ENCODE measurements at places on chromosomes 4 and X.
A peak's percentile ranks its signal among the peaks of the same experiment; 100 is the strongest.

GRCh38 chrX:43581888-43582539 lies 74.1 kb upstream of the MAOA start:
- no peak for DNase-seq

DNA sequence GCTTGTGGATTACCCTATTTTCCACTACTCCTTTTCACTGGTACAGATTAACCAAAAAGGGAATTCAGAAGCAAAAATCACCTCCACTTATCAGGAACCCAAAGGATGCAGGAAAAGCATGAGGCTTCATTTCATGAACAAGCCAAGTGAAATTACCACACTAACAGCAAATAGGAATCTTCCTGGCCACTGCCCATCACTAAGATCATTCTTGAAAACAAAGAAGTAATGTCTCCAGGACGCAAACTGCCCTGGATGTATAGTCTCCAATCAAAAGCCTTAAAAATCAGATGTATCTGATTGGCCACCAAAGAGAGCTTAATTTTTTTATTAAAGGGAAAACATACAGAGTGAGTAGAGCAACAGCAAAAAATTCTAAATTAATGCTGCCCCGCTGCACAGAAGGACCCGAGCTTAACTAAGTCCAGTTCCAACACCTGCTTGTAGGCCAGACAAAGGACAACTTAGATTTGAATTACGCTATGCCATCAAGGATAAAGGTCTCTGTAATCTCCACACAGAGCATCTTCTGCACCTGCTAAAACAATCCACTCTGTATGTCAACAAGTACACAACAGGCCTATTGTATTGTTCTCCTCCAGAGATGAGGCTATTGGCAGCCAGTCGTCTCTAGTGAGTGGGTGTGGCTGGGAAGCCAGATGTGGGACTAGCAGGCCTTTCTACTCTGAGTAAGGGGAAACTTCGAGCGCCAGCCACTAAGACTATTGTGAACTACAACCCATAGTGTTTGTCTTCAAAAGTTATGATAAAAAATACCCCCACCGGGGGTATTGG lies 12.4 kb downstream of the ZDHHC9 start:
- DNase-seq, result no peak

DNA sequence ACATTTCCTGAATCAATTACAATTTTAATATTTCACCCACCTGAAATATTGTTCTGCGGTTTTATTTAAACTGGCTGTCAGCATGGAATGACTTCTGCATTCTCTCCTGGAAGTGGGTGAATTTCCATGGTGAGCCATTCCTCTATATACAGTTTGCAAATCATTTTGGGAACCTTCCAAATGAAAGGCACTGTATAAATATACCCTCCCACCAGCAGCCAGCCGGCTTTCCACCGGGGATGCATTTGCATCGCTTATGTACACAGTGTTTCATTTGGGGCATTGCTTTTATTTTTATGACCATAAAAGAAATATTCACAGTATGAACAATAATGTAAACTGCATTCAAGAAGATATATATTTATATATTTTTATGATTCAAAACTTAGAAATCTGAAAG lies 4.7 kb upstream of the IL1RAPL1 start:
- DNase-seq, result no peak

GRCh38 chr4:11155208-11155867 lies 273.4 kb downstream of the HS3ST1 start:
- no peak for DNase-seq

DNA sequence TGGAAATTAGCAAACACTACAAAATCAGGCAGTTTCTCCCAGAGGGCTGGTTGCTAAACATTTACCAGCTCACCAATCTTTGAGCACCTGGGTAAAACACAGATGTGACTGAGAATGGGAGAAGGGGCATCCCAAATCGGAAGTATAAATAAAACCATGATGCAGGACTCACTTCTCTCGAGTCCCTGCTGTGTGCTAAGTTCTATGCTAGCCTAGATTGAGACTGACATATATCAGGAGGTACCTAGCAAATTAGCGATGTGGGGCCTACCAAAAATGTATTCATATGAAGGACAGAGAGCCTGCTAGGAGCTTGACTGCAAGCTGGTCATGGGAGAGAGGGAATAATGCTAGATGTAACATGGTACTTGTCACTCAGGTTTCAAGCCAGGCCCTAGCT lies 171.9 kb upstream of the PGRMC2 start:
- DNase-seq, result no peak

- no peak for DNase-seq
Observed at GRCh38 chrX:22922961-22923360, 76.8 kb upstream of the DDX53 start.

DNA sequence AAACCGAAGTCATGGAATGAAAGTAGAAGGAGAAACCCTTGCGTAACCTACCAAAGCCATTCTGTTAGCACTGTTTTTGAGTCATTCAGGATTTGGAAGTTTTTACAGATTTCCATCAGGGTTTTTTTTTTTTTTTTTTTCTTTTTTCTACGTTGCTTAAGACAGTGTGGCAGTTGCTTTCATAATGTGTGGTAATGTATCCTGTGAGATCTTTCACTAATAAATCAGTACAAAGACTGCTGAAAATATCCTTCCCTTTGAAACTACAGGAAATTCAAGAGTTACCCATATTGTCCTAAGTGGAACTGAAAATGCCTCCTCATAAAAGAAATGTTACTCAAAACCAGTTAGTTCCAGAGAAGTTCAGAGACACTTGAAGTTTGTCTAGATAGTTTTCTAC lies 137.8 kb downstream of the RAPGEF2 start:
- DNase-seq, result peak; percentile 55

DNA sequence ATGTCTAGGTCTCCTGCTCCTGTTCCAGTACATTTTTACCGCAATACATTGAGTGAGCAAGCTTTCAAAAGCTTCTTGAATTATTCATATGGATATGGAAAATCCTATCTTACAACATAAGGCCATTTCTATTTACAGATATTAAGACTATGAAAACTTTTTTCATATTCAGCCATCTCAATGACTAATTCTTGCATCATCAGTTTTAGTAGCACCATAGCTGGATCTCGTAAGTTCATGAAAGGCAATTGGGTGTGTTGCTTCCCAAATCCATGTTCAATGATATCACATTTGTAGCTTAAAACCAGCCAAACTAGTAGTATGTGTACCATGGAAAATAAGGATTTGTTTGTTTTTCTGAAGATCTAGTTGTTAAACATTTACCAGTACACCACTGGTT lies 118.3 kb upstream of the GABRA2 start:
- DNase-seq, result no peak

GRCh38 chr4:185587427-185588161 lies 52.3 kb upstream of the PDLIM3 start:
- no peak for DNase-seq

GRCh38 chr4:2785613-2786012 lies 7.3 kb upstream of the SH3BP2 start:
- no peak for DNase-seq

- no peak for DNase-seq
Observed at GRCh38 chr4:144356941-144357381, 216.4 kb upstream of the GYPA start.

- no peak for DNase-seq
Observed at GRCh38 chr4:57499786-57500185, 389.6 kb upstream of the IGFBP7 start.

- no peak for DNase-seq
Observed at GRCh38 chrX:39227371-39227770, 426.1 kb downstream of the MID1IP1 start.

DNA sequence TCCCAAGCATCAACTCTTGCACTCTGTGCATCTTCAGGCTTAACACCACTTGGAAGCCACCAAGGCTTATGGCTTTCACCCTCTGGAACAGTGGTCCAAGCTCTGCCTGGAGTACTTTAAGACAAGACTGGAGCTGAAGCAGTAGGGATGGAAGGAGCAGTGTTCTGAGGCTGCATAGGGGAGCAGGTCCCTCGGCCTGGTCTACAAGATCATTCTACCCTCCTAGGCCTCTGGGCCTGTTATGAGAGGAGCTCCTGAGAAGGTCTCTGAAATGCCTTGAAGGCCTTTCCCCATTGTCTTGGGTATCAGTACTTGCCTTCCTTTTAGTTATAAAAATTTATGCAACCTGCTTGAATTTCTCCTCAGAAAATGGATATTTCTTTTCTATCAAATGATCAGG lies 286.7 kb downstream of the CPXCR1 start:
- no peak for DNase-seq

DNA sequence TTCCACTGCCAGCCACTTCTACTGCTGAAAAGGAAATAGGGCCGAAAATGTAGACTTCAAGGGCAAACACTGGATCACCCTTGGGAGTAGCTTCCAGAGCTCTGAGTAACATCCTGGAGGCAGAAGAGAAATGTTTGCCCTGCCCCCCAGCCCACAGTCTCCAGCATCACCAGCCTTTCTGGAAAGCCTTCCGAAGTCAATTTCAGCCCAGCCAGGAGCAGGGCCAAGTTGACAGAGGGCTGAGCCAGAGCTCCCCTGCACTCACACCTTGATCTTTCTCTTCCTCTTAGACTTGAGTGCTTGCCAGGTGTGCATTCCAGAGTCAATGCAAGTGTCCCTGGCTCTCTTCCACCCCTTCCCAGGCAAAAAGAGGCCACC lies 35.2 kb downstream of the SLC25A5 start:
- DNase-seq, result peak; percentile 89

DNA sequence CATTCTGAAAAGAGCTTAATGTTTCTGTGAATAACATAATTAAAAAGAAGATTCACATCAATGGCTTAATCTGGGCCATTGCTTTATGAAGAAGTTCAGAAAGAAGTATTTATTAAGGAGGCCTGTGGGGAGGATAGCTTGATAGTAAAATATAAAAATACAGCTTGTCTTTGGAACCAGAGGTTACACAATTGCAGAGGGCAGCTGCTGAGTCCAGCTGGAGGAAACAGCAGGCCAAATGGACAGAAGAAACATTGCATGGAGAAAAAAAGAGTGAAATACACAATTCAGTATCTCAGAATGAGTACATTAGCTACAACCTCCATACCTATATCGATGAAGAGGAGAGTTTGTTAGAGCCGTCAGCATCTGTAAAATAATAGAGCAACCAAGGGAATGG lies 148.0 kb upstream of the NPY2R start:
- DNase-seq, result no peak

DNA sequence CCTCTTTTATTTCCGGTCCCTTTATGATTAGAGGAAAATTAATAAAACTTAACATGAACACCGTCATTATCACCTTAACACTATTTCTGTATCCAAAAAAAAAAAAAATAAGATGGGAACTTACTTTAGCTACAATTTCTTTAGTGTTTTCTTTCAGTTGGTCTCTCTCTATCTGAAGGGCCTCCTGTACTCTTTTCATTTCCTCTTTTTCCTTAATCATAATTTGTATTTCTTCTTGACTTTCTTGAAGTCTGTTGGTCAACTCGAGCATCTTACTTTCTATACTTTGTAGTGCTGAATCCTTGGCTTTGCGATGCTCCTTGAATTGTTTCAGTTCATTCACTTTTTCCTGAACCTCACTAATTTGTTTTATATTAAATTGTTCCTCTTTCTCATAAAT lies 45.3 kb upstream of the BDH2 start:
- DNase-seq, result no peak

GRCh38 chrX:154142950-154143745 lies 895 bp upstream of the OPN1LW start:
- no peak for DNase-seq

- peak; percentile 26 for DNase-seq
Observed at GRCh38 chr4:168483811-168484210, 3.5 kb upstream of the DDX60L start.

DNA sequence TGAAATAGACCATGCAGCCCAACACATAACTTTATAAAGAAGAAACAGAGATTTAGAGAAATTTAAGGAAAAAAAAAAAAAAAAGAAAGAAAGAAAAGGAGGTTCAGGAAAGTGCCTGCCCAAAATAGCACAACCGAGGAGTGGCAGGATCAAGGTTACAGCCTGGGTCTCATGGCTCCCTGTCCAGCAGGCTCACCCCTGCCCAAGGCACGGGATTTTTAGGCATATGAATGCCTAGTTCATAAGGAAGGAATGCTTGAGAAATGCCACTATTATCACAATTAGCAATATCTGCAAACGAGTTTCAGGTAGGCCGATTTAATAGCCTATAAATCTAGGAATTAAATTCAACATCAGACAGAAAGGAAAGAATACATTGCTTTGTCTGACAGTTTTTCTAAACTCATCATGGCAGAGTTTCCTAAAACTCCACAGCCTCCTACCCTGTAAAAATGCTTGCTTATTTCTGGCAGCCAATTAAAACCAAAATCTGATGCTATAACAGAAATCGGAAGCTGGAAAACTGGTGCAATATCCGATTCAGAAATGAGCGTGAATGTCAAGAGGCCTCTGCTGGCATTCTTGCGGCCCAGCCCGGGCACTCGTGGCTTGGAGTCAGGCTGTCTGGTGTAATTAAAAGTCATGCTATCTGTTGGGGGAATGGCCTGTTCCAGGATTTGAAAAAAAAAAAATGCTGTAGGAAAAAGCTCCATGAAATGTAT lies 63.5 kb downstream of the GEMIN8 start:
- DNase-seq, result no peak

GRCh38 chr4:141346144-141346543 lies 125.4 kb downstream of the ZNF330 start:
- DNase-seq, result peak; percentile 77

- DNase-seq, result no peak
Observed at GRCh38 chr4:157012296-157012695, 40.7 kb upstream of the PDGFC start.

DNA sequence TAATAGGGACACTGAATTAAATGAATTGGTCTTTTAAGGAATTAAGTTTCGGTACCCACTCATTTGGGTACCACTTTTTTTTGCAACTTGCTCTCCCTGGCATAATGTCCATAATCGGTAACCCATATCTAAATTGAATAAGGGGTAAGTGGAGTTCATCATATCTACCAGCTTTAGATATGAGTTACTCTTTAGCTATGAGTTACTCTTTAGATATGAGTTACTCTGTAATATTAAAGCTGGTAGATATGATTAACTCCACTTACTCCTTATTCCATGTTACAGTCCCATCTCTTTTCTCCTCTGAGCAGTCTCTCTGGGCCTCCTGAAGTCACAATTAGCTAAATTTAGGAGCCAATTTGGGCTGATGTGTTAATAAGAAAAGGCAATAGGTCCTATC lies 85.7 kb downstream of the TEX13C start:
- DNase-seq, result no peak

DNA sequence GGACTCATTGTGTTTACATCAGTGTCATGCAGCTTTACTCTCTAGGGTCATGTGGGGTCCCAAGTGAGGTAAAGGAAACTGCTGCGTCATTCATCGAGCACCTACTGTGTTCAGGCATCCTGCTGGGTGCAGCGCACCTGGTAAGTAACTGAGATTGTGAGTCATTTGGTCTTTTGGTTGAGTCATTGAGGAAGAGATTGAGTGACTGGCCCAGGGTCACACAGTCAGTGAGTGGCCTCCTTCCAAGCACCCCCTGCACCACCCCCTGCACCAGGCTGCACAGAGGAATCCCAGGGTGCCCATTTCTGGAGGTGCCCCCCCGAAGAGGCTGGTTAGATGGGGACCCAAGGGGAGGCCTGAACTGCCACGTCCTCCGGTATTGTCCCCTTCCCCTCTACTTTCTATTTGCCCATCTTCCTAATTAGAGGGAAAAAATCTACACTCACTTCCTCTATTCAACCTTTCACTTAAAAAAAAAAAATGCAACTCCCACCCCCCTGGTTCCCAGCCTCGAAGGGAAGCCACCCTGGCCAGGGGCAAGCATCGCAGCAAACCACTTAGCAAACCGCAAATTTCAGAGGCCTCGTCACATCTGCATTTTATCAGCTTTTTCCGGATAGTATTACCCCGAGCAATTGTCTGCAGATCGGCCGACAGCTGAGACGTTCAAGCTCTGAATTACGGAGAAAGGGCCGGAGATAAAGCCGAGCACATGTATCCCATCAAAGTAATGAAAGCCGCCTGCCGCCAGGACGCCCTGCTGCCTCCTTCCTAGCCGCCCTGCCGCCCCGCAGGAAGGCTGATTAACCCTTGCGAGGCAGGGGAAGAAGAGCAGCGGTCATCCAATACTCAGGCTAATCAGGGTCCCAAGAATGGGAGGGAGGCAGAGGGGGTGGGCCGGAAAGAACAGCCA lies 96.3 kb upstream of the MSX1 start:
- peak; percentile 56 for DNase-seq

Measured in AG08395 (cell line).